Amygdala (tissue), 56 donors: ENCODE measurements at places on chromosomes 3 and 15.

DNA sequence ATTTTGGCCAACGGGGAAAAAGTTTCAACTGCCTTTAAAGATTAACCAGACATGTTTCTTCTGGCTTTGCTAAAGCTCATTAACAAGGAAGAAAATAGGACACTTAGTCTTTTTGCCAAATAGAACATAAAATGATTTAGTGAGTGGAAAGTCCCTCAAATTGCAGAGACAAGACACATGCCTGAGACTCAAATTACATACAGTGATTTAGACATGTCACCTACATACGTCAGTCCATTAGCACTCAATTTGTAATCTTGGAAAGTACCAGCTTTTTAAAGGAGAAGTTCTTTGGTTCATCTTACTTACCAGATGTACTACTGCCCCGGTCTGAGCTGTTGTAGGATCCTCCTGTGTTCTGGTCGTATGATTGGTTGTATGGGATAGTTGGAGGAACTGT lies 1134.2 kb downstream of the ROBO1 start:
- no peak for DNase-seq

DNA sequence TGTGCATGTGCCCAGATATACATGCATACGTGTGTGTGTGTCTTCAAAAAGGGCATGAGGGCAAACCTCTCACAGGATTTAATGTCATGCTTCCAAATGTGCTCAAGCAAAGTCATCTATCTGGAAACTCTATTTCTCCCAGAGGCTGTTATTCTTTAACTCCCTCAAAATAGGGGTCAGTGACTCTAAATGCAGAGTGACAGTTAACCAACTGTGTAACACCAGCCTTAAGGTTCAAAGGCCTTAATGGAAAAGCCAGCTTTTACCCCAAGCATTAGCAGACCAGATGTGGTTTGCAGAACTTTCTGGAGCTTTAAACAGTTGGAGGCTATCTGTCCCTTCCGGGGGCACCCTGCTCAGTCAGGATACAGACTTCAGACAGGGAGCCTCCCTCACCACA lies 70.4 kb upstream of the SLC7A14 start:
- no peak for DNase-seq

GRCh38 chr3:160703974-160704373 lies 27.0 kb downstream of the ARL14 start:
- DNase-seq, result no peak

DNA sequence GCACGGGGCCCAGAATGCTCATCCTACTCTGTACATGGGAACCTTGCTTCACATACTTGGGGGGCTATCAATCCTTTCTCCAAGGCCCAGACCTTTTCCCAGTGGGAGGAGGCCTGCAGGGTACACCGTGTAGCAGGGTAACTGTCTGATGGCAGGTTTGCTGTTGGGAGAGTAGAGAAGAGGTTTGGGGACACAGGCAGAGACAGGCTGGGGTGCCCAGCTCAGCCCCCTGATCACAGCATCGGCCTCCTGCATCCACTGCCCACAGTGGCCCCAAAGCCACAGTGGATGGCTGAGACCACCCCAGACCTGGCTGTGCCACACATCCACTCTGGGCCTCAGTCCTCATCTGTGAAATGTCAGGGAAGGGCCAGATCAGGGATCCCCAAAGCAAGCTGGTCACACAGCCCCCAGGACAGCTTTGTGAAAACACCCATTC lies 5.6 kb downstream of the CHRNA3 start:
- DNase-seq, result no peak

- no peak for DNase-seq
These were observed 107.4 kb downstream of the GREM1 start for GRCh38 chr15:32825219-32825618.

DNA sequence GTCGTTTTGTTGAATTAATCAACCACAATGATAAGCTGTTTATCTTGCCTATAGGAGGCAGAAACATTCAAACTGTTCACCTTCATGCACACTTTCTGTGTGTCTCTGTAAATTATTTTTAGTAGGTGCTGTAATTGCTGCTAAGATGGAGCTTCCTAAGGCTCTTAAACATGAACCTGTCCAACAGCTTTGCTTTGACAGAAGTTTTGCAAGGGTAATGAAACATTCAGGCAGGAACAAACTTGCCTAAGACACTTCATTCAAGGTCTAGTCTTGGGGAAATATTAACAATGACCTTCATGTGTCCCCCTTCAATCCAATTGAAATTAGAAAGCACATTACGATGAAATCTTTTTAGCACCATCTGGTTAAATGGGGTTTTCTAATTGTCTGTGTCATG lies 156.1 kb downstream of the DIPK2A start:
- DNase-seq, result no peak

- no peak for DNase-seq
These were observed 648.8 kb upstream of the KCNMB2 start for GRCh38 chr3:177887475-177887874.

- peak; percentile 7 for DNase-seq
These were observed 8.9 kb upstream of the MAP3K13 start for GRCh38 chr3:185353823-185354614.
